ENCODE measurements at places on chromosomes 4 and X.

GRCh38 chr4:153210727-153211126 is 6.5 kb downstream of the TRIM2 start:
- no peak for DNase-seq

- DNase-seq, result no peak
Measured at GRCh38 chr4:21688596-21689265, 259.8 kb downstream of the KCNIP4 start.

DNA sequence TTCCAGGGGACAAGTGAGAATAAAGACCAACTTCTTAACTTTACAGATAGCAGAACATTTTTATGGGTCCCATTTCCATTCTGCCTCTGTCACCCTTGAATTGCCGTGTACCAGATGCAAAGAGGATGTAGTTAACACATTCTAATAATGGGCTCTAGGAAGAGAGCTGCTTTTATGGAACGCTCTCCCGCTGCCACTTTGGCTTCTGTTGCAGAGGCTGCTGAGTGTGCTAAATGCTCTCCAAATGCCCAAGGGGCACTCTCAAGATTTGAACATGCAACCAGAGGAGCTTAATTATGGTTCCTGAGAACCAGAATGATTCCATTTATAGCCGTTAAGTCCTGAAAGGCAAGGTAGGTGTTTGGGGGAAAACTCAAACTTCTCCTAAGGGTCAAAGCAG is 28.1 kb upstream of the GPC3 start:
- DNase-seq, result no peak

DNA sequence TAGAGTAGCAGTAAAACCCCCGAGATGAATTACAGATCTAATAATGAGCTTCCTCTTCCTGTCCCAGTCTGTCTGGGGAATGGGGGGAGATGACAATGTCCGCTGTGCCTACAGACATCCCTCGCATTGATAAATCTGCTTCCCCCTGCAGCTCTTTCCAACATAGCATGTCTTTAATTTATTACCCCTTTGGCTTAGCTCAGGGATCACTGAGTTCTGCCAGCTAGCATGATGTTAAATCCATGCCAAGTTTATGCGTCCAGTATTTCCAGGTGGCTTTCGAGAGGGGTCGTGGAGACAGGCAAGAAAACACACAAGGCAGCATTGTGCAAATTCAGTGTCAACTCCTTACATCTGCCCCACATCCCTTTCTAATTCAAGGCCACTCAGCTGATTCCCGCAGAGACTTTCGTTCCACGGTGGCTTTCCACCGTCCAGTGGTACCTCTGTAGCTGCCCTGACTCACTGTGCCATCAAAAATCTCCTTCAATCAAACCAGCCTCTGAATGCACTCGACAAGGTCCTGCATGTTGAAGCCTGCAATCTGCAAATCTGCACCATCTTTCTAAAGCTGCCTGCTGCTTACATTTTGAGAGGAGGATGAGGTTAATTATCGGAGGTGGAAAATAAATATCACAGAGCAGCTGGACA is 75.1 kb downstream of the MXRA5 start:
- no peak for DNase-seq

- DNase-seq, result no peak
Measured at GRCh38 chr4:102836596-102836995, 9.2 kb upstream of the UBE2D3 start.

DNA sequence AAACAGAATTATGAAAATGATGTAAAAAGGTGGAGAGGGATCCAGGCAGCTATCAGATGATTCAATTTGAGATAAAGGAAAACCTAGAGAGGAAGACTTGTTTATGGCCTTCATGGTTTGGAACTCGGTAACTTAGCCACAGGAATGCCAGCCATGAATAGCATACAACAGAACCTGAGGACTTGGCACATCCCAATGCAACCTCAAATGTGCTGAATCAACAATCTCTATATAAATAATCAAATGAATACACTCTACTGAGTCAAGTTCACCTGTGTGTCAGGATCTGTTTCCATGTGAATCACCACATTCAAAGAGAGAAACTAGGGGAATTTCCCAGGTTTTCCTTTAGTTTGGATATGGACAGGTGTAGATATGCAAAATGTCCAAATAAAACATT is 86.9 kb downstream of the MBNL3 start:
- DNase-seq, result no peak

DNA sequence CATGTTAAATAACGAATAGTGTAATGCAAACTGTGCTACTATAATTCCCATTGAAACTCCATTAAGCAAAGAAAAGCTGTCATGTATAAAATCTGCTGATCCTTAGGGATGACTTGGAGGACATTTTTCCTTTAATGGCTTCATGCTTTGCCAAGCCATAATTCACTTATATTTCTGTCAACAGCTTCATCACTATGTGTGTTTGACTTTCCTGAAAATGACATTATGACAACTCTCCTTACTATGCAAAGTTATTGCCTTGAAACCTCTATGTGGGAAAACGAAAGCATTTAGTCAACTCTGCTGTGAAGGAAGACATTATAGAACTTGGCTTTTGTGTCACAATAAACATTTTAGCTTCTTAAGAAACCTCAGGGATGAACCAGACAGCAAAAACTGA is 210.5 kb downstream of the GRXCR1 start:
- DNase-seq, result no peak

- DNase-seq, result no peak
Measured at GRCh38 chr4:173405840-173406606, 7.1 kb upstream of the SCRG1 start.

- no peak for DNase-seq
Measured at GRCh38 chrX:136847874-136848273, 32.7 kb downstream of the RBMX start.

DNA sequence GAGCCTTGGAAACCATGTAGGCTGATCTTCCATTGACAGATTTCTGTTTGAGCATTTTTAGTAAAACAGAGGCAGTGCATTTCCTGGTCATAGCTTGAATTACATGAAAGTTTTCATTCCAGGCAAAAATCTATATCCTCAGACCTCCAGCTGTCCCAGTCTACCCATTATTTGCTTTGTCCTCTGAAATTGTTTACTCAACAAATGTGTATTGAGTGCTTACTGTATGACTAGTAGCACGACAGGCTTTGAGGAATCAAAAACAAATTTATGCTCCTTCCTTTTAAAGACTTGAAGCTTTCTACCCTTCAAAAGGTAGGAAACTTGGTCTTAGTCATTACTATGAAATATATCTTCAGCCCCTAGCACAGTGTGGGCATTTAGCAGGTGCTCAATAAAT is 307.9 kb upstream of the IGFBP7 start:
- DNase-seq, result no peak

GRCh38 chr4:65019775-65020174 is 610.5 kb upstream of the TECRL start:
- no peak for DNase-seq

GRCh38 chrX:154775419-154776349 is 13.0 kb downstream of the DKC1 start:
- DNase-seq, result no peak

- no peak for DNase-seq
Measured at GRCh38 chr4:24741910-24742309, 53.5 kb upstream of the SOD3 start.

DNA sequence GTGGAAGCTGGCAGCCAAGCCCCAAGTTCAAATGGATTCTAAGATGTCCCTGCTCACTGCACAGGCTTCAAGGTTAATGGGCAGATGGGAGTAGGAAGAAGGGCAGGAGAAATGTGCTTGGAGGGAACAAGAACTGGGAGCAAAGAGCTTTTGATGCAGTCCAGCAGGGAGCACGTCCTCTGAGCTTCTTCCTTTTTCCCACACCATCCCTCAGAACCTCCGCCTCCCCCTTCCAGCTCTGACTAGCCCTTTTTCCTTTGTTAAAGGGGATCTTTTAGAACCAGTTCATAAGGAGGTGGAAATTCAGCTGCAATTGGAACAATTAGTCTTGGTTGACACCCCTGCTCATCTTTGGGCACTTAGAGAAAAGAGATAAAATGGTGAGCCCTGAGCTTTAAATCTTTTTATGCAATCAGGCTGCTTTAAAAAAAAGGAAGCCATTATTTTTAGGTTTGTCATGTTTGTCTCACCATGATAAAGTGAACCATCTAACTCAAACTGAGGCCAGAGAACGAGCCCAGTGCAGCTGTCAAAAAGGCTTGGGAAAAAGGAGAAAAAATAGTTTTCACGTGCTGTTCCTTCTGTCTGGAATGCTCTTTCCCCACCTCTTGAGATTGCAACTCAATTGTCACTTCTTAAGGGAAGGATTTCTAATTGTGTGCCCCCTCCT is 135.8 kb upstream of the IL1RAPL2 start:
- DNase-seq, result no peak

GRCh38 chr4:154364066-154364845 is 127.3 kb downstream of the DCHS2 start:
- DNase-seq, result no peak

DNA sequence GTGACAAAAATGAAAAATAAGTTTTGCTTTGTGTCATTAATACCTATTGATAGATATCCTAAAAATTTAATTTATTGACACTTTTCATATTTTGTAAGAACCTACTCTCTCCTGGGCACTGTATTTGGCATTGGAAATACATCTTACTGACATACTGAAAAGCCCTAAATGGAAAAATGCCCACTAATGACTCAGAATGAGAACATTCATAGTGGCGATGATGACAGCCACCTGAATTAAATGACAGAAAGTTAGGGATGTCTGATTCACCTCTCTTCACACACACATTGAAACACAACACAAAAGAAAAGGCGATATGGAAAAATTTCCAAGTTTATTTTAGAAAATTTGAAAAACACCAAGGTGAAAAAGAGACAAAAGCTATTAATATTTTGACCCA is 992.3 kb downstream of the STPG2 start:
- no peak for DNase-seq

DNA sequence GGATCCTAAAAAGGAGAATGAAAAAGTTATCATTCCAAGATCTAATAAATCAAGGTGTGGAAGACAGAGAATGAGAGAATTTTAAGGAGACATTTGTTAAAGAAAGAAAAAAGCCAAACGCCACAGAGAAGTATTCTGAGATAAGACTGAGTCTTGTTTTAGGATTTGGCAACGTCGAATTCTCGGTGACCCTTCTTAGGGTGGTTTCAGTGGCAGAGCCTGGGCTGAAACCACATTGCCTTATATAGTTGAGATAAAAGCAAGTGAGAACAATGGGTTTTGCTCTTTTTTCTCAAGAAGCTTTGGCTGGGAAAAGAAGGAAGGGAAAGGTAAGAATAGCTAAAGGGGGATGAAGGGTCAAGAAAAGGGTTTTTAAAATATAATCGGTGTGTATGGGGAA is 209.4 kb downstream of the VEGFC start:
- DNase-seq, result no peak

DNA sequence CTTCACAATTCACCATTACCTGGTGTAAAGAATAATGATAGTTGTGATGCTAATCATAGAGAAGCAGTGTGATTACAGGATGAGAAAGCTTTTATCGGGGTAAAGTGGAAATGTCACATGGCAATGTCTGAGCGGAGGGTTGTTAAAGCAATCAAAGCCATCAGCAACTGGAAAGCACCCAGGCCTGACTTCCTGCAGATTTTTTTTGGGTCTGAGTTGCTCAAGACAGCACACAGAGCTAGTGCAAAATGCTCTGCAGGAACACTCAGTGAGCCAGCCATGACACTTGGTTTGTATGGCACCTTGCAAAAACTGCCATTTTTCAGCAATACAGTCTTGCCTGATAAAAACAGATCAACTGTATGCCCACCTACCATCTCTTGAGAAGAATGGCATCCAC is 152.9 kb downstream of the COL4A6 start:
- no peak for DNase-seq

DNA sequence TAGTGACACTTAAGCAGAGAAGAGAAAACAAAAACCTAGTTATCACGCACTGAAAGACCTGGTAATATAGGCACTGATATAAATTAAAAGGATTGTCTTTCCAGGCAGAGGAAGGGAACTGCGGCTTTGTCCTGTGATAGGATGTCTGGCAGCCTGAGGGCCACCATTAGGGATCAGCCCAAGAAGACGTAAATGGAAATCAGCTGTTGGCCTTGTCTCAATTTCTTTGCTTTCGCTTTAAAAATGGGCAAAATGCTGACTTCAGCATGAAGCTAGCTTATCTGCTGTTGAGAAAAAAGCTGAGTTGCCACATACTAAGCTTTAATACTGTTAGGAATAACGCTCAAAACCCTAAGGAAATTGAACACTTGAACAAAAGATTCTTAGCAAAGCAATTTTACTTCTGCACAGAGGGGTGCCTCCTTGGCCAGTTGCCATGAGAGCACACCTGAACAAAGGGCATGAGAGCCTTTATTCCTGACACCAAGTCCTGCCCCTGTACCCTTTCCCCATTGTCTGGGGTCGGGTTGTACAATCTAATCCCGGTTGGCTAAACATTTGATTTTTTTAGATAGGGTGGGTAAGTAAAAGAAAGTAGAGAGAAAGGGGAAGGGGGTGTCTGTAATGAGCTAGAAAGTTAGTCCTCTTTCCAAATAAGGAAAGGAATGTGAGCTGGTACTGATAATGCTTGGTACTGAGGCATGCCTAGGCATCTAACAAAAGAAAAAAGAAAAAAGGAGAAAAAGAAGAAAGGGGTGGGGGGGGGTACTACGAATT is 85.1 kb upstream of the UCP1 start:
- DNase-seq, result no peak

GRCh38 chr4:185657699-185658098 is 122.4 kb upstream of the PDLIM3 start:
- no peak for DNase-seq

DNA sequence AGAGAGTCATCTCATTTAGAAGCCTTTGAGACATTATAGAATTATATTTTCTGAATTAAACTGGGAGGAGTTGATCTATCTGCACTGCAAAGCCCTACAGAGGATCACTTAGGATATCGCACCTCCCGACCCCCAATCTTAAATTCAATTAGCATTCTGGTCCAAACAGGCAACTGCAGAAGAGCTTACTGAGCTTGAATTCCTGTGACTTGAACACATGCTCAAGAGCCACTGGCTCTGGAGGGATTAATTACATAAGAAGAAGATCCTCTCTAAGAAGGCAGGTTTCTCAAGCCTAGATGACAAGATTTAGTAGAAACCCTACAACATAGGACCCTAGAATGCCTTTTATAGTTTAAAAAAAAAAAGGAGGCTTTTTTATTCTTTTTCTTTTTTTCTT is 548.9 kb downstream of the ARAP2 start:
- no peak for DNase-seq

DNA sequence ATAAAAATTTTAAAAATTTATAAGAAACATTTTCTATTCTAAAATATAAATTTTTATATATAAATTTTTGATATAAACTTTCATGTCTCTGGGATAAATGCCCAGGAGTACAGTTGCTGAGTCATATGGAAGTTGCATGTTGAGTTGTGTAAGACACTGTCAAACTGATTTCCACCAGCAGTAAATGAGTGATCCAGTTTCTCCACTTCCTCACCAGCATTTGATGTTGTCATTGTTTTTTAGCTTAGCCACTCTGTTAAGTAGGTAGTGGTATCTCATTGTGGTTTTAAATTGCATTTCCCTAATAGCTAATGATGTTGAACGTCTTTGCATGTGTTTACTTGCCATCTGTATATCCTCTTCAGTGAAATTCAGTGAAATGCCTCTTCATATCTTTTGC is 66.5 kb downstream of the MAMLD1 start:
- DNase-seq, result no peak

DNA sequence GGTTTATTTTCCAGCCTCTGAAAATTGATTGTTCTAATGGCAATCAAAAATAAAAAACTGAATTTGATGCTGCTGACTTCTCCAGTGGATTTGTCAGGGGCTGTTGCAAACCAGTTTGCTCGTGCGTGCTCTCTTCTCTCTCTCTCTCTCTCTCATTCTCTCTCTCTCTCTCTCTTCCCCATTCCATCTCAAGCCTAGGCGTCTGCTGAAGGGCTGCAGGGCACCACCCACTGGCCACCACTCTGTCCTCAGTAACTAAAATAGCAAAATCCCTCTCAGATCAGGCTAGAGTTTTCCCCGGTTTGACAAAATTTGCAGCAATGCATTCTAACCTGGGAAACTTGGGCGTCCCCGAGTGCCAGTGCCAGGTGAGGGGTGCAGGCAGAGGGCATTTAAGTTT is 19.4 kb downstream of the NKX6-1 start:
- no peak for DNase-seq

Data from Peyer's patch (tissue), 4 donors.